ENCODE measurements at places on chromosomes 3 and 15.

- no peak for DNase-seq
Observed at GRCh38 chr15:72285927-72286516, 13.7 kb upstream of the PARP6 start.

DNA sequence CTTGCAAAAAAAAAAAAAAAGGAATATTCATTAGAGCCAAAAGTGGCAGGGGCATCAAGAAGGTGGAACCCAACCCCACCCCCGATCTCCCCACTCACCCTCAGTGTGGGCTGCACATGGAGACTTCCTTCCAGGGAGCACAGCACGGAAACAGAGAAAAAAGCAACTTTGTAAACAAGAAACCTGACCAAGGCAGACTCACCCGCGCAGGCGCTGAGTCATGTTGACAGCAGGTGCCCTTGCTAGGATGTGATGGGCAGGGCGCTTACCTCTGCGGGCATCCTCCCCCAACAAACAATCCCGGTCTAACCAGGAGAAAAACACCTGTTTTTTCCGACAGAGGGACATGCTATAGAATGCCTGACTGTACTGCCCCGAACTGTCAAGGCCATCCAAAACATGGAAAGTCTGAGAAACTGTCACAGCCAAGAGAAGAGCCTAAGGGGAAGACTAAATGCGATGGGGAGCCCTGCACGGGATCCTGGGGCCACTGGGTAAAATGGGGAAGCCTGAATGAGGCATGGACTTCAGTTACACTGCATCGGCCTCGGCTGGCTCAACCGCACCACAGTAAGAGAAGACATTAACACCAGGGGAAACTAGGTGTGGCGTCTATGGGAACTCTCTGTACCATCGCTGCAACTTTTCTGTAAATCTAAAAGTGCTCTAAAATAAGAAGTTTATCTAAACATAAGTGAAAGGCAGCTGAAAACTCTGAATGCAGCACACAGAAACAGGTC lies 66.7 kb upstream of the GATA2 start:
- DNase-seq, result no peak

DNA sequence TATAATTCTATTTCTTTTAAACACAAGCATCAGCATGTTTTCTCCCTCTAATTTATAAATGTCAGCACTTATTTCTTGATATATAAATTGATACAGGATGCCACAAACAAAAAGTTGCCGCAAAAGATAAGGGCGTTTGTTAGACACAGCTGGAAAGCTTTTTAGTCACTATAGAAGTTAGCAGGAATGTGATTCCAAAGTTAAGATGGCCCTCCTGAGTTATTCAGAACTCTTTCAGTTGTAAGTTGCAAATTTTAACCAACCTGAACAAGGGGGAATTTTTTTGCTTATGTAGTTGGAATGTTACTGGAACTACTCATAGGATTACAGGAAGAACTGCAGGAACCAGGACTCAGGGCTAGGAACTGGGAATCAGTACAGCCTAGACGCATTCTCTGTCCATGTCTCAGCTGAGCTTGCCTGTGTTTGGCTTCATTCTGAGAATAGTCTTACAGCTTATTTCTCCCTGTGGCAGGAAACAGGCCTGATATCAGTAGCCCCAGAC lies 166.3 kb downstream of the VGLL4 start:
- no peak for DNase-seq

DNA sequence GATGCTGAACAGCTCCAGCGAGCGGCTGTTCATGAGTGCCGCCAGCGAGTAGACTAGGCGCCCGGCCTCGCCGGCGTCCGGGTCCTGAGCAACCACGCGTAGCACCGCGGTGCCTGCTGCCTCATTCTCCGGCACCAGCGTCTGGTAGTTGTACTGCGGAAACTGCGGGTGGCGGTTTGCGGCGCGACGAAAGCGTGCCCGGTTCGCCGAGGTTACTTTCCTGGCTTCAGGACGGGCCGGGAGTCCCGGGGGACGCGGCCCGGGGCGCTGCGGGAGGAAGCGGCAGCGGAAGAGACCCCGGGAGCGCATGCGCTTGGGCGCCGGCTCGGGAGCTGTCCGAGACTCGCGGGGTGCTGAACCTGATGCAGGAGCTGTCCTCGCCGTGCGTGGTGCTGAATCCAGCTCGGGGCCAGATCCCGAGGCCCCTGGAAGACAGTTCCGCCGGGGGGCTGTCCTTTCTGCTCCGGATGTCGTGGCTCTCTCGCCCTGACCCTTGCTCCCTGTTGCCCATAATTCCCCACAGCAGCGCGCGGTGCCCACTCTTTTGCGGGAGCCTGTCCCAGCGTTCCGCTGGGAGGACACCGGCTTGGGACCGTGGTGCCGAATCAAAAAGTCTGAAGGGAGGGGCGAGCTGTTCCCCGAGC lies 1.1 kb downstream of the CELSR3 start:
- DNase-seq, result no peak

- no peak for DNase-seq
Observed at GRCh38 chr3:66140106-66140505, 80.7 kb upstream of the SLC25A26 start.

DNA sequence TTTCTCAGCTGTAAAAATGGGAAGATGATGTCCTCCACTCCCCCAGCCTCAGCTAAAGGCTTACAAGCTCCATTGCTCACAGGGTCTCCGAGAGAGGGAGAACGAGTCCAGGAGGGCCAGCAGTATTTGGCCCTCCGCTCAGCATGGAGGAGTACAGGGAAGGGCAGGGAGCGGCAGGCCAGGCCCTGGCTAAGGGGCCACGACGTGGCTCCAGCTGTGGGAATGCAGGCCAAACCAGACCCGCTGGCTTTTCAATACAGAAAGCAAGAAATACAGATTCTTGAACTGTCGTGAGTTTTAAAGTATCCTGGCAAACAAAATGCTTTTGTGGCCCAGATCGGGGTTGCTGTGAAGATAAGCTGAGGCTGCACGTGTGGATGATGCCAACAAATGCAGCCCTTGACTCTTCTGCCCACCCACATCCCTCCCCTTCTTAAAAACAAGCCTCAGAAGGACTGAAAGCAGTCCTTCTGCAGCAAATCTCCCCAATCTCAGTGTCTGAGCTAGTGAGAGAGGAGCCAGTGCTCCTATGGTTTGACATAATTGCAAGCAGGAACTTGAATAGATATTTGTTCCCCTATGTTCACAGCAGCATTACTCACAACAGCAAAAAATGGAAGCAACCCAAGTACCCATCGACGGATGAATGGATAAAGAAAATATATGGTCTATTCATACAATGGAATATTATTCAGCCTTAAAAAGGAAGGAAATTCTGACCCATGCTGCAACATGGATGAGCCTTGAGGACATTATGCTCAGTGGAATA lies 18.5 kb upstream of the FBLN2 start:
- no peak for DNase-seq

DNA sequence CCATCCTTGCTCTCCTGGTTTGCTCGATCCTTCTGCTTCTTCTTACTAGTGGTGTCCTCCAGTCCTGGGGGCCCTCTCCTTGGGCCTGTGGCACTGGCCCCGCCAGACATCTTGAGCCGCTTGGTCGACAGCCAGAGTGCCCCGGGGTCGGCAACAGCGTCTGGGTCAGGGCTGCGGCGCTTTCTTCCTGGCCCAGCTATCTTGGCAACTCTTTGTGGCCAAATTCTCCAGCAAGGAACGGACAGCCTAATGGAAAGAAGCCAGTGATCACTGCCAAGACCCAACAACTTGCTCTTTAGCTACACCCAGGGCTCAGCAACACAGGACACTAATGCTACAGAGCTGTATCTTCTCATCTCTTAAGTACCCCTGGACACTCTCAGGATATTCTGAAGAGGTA lies 1.6 kb downstream of the USP19 start:
- no peak for DNase-seq

DNA sequence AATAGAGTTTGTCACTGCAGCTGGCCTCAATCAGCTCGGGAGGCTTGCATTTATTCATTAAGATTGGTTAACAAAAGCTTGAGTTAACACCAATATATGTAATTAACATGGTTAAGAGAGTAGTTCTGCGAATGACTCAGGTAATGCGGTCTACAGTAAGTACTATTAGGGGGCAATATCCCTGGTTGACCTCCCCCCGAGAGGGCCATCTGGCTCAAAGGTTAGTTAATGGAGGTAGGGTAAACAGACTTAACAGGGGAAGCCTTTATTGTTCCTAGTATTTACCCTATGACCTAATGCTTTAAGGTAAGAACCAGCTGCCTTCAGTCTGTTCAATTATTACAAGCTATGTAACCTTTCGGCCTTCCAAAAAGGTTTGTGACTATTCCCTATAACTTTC lies 403.3 kb upstream of the SGO1 start:
- no peak for DNase-seq

- DNase-seq, result no peak
Observed at GRCh38 chr3:2790266-2790815, 319.8 kb downstream of the IL5RA start.

- peak; percentile 16 for DNase-seq
Observed at GRCh38 chr3:161081633-161082032, 23.5 kb downstream of the B3GALNT1 start.

DNA sequence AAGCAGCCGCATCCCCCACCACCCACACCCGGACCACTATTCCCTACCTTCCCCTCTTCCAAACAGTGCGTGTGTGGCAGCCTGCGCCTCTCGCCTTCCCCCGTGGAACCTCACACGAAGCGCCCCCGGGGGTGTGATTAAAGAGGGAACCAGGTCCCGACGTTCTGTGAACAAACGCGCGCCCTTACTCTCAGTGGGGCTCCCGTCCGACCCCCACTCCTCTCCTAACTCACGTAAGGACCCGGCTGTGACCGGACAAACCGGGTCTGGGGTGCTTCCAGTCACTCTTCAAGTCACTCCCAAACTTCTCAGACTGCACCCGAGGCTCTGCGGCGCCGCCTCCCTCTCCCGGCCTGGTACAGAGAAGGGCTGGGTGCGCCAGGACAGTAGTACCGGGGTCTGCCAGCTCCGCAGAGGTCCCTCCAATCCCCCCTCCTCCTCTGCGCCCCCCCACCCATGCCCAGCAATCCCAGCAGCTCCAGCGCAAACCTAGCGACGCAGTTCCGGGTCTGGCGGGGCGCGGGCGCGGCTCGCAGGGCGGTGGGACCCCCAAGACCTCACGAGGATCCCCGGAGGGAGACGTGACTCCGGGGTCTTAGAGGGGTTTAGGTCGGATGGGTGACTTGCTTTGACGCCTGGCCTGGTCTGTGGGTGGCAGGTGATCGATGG lies 574 bp downstream of the DUOXA1 start:
- no peak for DNase-seq

GRCh38 chr15:28886431-28887338 lies 911 bp downstream of the APBA2 start:
- DNase-seq, result no peak

- peak; percentile 40 for DNase-seq
Observed at GRCh38 chr3:69439643-69440270, 53.9 kb upstream of the FRMD4B start.

GRCh38 chr3:150114873-150115540 lies 144.3 kb upstream of the PFN2 start:
- DNase-seq, result no peak

GRCh38 chr15:94478763-94479162 lies 247.4 kb downstream of the MCTP2 start:
- no peak for DNase-seq

All from AML-193 (cell line).